ENCODE measurements at places on chromosomes 12 and 14.
A peak's percentile ranks its signal among the peaks of the same experiment; 100 is the strongest.

DNA sequence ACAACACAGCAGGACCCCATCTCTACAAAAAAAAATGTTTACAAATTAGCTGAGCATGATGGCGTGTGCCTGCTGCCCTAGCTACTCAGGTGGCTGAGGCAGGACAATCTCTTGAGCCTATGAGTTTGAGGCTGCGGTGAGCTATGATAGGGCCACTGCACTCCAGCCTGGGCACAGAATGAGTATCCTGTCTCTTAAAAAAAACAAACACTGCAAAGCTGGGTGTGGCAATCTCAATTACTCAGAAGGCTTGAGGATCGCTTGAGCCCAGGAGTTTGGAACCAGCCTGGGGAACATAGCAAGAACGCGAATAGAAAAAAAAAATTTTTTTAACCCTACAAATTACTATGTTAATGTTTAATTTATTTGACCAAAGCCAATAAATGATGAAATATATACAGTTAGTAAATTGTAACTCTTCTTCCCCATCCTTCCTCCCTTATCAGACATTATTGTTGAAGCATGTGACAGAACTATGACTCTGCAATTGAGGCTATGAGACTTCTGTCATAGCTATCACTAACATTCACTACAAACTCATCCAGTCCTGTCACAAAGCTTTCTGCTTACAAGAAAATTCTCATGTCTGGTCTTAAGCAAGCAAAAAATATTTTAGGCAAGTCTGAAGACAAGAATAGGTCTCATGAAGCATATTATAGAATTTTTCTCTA lies 9.8 kb downstream of the BTBD7 start:
- DNase-seq: no peak

DNA sequence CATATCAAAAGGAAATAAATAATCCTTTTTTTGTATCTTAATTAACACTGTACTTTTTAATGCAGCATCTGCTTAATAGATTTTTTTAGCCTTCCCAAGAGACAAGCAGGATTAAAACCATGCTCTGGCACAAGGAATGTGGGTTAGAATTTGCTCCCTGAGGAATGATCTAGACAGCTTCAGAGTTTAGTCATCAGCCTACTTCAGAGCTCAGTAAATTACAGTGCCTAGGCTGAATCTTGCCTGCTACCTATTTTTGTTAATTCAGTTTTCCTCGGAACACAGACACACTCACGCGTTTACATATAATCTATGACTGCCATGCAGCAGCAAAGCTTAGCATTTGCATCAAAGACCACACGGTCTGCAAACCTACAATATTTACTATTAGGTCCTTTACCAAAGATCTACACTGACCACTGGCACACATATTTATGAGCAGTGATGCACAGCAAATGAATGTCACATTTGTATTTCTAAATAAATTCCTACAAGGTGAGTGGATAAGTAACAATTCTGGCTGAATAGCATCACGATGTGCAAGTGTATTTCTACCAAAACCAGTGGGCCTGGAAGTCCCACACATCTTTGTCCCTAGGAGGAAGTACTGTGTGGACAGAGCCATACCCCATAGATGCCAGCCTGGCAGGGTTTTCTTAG lies 309.8 kb upstream of the TMEM132C start:
- no peak for DNase-seq

DNA sequence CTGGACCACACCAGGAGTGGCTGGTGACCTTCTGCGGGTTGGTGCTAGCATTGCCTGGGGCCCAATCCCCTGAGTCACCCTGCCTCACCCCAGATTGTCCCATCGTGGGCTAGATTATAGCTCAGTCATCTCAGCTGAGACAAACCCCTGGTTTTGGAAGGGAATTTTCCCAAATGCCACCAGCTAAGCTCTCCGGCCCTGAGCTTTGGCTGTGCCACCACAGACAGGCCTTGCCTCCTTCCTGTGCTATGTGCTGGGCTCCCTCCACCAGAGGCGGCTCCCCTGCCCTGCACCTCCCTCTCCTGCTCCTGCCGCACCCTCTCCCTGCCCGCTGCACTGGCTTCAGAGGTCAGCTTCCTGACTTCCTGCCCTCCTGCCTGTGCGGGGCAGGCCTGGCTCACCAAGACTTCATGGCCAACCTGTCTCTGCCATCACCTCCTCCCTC lies 196.3 kb downstream of the TSPAN9 start:
- no peak for DNase-seq

GRCh38 chr14:64676410-64677008 lies 27.7 kb upstream of the PLEKHG3 start:
- DNase-seq: no peak

DNA sequence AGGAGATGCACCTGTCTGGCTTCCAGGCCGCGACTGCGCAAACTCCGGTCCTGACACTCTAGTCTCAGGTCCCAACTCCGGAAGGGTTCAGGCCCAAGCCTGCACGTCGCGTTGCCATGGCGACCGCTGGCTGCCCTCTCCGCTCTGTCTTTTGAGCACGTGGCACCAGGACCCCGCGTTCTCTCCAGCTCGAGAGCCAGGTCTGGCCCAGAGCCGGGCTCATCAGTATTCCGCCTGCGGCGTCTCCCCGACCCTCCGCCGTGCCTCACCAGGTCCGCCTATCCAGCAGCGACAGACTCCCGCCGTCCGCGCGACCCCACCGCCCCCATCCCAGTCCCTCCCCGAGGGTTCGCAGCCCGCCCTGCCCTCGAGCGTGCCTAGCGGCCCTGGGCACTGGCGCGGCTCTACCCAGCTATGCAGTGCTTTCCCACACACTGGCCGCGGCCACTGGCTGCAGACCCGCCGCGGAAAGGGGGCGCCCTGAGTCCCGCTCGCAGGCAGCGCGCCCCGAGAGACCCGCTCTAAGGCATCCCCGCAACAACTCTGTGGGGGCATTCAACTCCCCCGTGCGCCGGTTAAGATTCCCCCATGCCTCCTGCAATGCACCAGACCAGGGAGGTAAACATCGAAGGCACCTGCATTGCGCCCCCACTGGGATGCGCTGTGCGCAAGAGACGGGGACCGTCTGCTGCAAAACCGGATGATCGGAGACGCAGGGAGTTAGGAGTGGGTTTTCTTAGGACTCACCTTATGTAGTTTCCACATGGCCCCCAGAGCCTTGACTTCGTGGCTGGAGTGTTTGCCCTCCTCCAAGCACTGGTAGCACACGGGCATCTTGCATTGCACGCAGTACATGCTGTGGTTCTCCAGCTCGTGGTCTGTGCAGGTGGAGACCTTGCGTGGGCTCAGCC lies 1.3 kb downstream of the TRIM9 start:
- peak; percentile 75 for DNase-seq

- DNase-seq: no peak
These were observed 9.8 kb downstream of the SSTR1 start for GRCh38 chr14:38217553-38217952.

- no peak for DNase-seq
These were observed 57.0 kb upstream of the FBRSL1 start for GRCh38 chr12:132432721-132433577.

GRCh38 chr14:53161758-53162435 lies 8.8 kb upstream of the DDHD1 start:
- no peak for DNase-seq

DNA sequence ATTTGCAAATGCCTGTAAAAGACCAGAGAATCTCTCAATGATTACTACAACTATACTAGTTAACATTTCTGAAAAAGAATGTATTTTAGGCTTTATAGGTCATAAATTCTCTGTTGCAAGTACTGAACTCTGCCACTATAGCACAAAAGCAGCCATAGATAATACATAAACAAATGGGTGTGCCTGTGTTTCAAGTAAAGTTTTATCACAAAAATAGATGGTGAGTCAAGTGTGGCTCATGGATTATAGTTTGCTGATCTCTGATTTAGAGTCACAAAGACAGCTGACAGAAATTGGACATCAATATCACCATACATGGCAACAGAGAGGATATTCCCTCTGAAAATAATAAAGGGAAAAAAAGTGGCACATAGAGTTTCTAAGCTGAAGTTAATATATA lies 68.1 kb downstream of the FSCB start:
- DNase-seq: no peak

- DNase-seq: no peak
These were observed 858.2 kb downstream of the VRK1 start for GRCh38 chr14:97655169-97655948.

Data from activated naive CD4-positive, alpha-beta T cell treated with anti-CD3 and anti-CD28 coated beads for 36 hours (primary cell).